ENCODE measurements at places on chromosomes 12 and 14.
A peak's percentile ranks its signal among the peaks of the same experiment; 100 is the strongest.

- no peak for DNase-seq
Measured at GRCh38 chr12:24379433-24379832, 430.0 kb upstream of the SOX5 start.

GRCh38 chr12:2691345-2692071, 103.3 kb upstream of the FKBP4 start:
- DNase-seq: no peak

GRCh38 chr12:59494617-59495016, 101.2 kb upstream of the SLC16A7 start:
- no peak for DNase-seq

DNA sequence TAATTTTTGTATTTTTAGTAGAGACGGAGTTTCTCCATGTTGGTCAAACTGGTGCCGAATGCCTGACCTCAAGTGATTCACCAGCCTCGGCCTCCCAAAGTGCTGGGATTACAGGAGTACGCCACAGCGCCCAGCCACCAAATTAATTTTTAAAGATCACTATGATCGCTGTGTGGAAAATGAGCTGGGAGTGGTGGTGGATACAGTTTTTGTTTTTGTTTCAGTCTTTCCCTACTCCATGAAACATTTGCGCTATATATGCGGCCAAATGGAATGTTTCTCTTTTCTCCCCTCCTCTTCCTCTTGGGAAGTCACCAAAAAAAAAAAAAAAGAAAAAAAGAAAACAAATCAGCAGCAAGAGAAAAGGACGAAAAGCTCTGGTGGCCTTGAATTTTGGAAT, 20.8 kb upstream of the P2RX4 start:
- DNase-seq: no peak

DNA sequence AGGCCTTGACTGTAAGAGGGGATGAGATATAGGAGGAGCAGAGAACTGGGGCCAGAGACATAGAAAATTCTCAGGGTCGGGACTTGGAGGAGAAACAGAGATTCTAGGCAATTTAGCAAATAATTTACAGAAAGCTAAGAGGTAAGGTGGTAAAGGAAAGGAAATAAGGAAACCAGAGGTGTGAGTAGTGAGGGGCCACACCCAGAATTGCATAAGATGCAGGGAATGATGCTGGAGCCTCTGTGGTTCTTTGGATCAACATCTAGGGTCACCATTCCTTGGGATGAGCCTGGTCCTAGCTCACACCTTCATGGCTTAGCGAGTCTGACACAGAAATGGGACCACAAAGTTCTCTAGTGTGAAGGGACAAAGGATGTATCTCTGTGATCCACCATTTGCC, 949 bp upstream of the SDR9C7 start:
- no peak for DNase-seq

DNA sequence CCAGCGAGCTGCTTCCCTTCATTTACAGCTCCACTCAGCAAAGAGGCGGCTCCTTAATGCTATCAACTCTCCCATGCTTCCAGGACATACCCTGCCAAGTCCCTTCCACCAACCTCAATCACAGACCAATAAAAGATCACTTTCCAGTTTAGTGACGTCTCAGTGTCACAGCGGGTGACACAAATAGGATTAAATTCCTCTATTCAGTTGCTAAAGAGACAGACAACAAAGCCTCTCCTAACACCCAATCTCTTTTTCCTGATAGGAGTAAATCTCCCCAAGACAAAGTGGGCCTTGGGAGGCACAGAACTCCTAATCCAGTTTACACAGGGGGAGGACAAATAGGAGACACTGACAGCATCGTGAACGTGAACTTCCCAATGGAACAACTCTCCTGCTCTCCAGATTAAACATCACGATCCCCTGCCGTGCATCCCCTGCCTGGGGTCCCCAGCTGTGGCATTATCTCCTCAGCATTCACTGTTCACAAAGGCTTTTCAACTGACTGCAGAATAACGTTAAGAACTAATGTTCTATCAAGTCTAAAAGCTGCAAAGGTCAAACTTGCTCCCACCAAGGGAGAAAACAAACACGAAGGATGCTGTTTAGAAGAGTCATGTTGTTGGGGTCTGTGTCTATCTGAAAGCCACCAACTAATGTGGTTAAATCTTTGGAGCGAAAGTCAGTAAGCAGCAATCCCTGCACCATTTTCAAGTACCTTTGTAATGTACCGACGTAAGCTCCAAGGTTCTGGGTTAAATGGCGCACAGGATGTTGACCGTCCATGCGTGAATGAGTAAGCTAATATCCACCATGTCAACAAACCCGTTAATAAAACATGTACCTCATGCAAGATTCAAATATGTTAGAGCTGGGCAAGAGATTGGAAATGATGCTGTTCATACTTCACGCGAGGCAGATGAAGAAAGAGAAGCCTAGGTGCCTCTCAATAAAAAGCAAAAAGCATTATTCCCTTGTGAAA, 31.5 kb downstream of the TMEM132D start:
- DNase-seq: no peak

- DNase-seq: no peak
Measured at GRCh38 chr12:101018540-101018939, 191.5 kb downstream of the SLC5A8 start.

DNA sequence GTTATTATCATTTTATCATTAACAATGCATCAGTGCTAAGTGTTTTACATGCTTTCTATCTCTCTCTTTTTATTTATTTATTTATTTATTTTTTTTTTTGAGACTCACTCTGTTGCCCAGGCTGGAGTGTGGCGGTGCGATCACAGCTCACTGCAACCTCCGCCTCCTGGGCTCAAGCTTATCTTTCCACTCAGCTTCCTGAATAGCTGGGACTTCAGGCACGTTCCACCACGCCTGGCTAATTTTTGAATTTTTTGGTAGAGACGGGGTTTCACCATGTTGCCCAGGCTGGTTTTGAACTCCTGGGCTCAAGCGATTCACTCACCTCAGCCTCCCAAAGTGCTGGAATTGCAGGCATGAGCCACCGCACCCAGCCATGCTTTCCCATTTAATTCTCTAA, 3.9 kb upstream of the BTG1 start:
- DNase-seq: no peak

GRCh38 chr14:89613260-89614008, 196.4 kb upstream of the FOXN3 start:
- no peak for DNase-seq

DNA sequence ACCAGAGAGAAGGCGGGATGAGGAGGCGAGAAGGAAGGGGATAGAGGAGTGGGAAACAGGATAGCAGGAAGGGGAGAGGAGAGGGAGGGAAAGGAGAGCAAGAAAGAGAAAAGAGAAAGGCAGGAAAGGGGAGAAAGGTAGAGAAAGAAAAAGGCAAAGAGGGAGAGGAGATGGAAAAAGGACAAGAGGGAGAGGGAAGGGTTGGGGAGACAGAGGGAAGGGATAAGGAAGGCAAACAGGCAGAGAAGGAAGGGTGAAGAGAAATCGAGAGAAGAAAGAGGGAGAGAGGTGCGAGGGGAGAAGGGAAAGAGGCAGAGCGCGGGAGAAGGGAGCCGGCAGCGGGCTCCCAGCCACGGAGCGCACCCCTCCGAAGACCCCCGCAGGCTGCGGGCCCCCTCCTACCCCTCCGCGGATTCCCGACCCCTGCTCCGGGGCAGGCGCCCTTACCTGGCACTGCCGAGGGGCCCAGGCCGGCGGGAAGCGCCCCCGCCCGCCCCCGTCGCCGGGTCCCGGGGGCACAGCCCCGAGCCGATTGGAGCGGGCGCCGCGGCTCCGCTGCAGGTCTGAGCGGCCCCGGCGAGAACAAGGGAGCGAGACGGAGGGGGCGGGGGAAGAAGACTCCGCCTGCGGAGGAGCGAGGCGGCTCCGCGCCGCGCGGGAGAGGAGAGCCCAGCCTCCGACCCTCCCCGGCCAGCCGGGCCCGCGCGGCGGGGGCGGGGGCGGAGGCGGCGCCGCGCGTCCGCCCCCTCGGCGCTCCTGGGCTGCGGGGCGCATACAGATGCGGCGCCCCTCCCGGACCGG, at the start of gene CDH24:
Gene CDH24 (minus strand): TSS at position 565 of the 801 bp plus-strand sequence. CDS start 1,787 bp downstream, outside the sequence.
- DNase-seq: peak; percentile 26

DNA sequence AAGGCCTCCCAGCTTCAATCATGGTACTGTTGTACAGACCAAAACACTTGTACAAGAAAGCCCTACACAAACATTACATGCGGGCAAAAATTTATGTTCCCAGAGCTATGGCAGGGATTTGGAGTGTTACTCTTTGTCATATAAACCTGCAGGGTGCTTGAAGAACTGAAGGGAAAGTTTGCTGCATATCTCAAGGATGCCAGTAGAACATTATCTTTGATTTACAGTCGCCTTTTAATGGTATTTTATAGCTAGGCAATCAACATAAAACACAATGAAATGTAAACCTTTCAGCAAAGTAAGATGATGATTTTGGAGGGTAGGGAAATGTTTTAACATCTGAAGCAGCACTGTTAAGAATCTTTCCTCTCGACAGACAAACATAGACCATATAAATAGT, 305.6 kb downstream of the KCNH5 start:
- no peak for DNase-seq

DNA sequence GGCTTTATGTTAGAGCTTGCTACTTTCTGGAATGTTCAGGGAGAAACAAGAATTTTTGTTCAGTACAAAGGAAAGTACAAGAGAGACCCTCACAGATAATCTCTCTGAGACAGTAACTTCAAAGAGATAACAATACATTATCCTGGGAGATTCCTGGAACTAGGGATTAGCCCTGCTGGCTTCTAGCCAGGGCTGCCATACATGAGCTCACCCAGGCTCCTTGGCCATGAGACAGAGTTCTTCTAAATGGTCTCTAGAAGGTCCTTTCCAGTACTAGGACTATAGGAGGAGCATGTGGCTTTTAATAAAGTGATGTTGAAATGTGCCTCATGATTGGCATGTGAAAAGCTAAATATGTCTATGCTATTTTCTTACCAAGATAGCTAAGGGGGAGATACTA, 342.5 kb downstream of the EMP1 start:
- DNase-seq: no peak

GRCh38 chr12:18907728-18908127, 169.8 kb downstream of the CAPZA3 start:
- no peak for DNase-seq

GRCh38 chr12:69405566-69405865, 46.0 kb downstream of the YEATS4 start:
- no peak for DNase-seq

GRCh38 chr12:16281157-16281556, 3.7 kb upstream of the SLC15A5 start:
- DNase-seq: no peak

DNA sequence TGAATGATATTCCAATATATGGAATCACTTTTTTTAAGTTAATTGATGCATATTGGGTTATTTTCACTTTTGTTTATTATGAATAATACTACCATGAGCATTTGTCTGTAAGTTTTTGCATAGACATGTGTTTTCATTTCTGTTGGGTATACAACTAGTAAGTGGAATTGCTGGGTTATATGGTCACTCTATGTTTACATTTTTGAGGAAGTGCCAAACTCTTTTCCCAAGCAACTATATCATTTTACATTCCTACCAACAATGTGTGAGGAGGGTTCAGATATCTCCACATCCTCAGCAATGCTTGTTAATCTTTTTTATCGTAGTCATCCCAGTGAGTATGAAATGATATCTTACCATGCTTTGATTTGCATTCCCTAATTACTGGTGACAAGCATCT, 64.0 kb downstream of the MON2 start:
- no peak for DNase-seq

DNA sequence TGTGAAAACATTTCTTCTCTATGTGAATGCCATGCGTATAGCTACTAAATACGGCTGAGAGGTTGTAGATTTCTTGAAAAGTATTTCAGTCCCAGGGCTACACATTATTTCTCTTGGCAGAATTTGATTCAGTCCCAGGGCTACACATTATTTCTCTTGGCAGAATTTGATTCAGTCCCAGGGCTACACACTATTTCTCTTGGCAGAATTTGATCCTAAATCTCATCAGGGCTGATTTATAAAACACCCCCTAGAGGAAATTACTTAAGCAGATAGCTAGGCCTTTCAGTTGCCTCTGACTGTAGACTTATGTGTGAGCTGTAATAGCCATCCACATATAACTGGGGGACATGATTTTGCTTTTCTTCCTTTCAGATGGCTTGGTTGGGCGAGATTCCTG, 50.4 kb downstream of the AK7 start:
- no peak for DNase-seq

- DNase-seq: no peak
Measured at GRCh38 chr12:75438059-75438754, 42.3 kb upstream of the GLIPR1 start.

DNA sequence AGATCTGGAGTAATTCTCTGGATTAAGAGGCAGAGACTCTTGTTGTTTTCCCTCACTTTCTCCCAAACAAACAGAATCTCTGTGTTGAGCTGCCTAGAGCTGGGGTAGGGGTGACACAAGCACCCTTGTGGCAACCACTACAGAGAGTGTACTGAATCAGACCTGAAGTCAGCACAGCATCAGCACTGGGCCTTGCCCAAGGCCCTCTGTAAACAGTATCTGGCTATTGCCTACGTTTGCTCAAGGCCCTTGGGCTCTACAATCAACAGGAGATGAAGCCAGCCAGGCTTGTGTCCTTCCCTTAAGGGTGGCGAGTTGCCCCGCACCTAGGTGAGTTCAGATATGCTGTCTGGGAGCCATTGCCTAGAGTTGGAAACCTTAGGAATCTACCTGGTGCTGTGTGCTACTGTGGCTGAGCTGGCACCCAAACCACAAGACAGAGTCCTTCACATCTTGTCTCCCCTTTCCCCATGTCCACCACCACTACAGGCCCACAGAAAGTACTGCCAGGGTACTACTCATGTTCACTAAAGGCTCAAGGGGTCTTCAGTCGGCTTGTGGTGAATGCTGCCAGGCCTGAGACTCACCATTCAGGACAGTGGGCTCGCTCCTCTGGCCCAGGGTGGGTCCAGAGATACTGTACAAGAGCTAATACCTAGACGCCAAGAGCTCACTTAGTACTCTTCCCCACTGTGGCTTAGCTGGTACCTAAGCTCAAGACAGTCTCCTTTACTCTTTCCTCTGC, 206.8 kb downstream of the SYNE2 start:
- DNase-seq: no peak

DNA sequence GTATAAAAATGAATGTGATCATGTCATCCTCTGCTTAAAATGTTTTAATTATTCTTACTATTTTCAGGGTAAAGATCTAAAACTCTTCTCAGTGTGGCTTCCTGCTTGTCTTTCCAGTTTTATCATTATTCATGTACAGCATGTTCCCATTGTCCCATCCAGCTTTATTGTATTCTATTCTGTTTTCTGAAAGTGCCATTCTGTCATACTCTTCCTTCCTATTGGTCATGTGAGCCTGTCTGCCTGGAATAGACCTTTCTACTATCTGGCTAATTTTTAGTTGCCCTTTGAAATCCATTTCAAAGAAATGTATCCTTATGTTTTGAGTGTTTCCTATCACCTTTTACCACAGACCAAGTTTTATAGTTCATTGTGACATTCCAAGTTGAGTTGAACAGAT, 34.9 kb downstream of the PALS1 start:
- DNase-seq: no peak

DNA sequence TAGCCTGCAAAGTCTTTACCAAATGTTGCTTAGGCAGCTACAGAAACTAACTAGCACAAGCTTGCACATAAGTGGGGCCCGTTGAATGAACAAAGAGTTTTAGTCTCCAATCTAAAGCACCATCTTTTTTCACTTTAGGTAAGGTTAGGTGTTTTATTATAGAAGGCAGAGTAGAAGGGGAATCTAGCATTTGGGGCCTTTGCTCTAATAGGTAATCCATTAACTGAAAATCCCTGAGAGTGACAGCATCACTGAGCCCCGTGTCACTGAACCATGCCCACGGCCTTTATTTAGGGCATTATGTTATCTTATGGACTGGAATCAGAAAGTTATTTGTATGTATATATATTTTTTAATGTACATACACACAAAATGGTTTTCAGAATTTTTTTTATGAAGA, 25.1 kb downstream of the CPNE8 start:
- no peak for DNase-seq

All from activated CD8-positive, alpha-beta memory T cell treated with anti-CD3 and anti-CD28 coated beads for 1 hour (primary cell).